ENCODE measurements at places on chromosomes 16 and 17.
A peak's percentile ranks its signal among the peaks of the same experiment; 100 is the strongest.

DNA sequence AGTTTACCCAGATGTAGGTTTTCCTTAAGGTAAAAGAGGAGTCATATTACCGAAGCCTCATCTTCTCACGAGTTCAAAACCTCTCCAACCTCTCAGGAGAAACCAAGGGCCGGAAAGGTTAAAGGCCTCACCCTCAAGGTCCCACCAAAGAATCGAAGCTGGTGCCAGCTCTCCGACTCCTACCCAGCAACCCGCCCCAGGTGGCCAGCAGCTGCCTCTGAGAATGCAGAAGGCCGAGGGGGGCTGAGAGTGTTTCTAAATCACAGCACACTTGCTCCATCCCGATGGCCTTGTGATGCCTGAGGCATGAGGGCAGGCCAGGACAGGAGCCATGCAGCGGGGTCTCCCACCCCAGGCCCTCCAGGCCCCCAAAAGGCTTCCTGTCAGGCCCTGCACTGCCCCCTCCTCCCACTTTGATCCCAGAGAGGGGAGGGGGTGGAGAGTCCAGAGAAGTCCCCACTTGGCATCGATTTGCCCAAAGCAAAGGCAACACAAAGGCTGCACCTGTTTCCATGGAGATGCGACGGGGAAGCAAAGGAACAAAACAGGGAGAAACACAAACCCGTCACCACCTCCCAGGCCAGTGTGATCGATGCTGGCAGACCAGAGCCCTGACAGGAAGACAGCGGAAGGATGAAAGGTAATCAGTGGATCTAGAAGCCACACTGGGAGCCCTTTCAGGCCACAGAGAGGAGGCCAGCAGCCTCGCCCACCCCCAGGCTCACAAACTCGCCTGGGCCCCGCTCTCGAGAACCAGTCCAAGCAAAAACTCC lies 39.0 kb downstream of the CUEDC1 start:
- no peak for DNase-seq

DNA sequence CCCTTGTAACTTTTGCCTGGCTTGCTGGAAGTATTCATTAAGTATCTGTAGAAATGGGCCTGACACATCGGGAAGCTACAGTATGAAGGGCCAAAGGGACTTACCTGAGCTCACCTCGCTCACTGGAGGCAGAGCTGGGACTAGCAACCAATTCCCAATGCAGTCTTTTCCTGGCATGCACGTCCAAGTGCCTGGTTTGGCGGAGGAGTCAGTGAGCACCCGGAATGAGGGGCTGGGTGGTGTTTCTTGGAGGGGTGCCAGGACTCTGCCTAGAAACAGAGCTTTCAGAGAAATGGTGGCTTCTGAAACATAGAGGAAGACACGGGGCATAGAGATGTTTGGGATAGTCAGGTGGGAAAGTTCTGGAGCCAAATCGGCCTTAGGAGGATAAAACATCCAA lies 18.4 kb upstream of the GPRC5C start:
- no peak for DNase-seq

DNA sequence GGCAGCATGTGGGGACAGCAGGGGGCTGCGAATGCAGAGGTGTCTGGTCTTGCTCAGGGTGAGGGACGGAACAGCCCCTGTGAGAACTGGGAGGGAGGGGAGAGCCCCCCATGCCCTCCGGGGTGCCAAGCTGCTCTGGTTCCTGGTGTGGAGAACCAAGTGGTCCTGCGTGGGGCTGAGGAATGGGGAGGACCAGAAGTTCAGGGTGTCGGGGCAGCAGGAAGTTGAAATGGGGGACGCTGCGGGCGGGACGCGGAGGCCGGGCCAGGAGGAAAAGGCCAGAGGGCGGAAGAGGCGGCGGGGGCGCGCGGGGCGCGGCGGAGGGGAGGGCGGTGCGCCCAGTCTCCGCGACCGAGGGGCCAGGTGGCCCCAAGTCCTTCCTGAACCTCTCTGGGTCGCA lies 3.6 kb downstream of the ALDH3A1 start:
- no peak for DNase-seq

- DNase-seq: no peak
Observed at GRCh38 chr17:5330981-5331380, 48.9 kb downstream of the RABEP1 start.

GRCh38 chr17:67624886-67625656 lies 92.7 kb upstream of the NOL11 start:
- DNase-seq: no peak

- DNase-seq: no peak
Observed at GRCh38 chr16:85101956-85102630, 10.2 kb downstream of the CIBAR2 start.

- DNase-seq: no peak
Observed at GRCh38 chr17:33871720-33872540, 383.2 kb upstream of the CCL2 start.

DNA sequence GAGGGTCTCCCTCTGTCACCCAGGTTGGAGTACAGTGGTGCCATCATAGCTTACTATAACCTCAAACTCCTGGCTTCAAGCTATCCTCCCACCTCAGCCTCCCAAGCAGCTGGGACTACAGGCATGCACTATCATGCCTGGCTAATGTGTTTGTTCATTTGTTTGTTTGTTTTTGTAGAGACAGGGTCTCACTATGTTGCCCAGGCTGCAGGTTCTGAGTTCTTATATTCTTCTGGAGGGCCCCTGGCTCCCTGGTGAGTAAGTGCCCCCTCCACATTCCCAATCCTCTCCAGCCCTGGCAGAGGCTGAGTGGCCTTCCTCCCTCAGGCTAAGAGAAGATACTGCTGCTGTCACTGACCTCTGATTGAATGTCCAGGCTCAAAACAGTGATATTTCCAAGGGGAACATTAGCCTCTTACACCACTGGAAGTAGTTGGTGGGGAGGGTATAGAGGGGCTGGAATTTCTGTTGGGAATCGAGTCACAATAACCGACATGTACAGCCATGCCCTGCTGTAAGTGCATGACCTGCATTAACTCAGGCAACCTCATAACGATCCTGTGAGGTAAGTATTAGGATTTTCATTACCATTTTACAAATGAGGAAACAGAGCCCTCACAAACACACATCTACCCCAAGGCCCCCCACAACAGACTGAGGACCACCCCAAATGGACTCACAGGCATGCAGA lies 2.7 kb upstream of the ETV4 start:
- DNase-seq: no peak

DNA sequence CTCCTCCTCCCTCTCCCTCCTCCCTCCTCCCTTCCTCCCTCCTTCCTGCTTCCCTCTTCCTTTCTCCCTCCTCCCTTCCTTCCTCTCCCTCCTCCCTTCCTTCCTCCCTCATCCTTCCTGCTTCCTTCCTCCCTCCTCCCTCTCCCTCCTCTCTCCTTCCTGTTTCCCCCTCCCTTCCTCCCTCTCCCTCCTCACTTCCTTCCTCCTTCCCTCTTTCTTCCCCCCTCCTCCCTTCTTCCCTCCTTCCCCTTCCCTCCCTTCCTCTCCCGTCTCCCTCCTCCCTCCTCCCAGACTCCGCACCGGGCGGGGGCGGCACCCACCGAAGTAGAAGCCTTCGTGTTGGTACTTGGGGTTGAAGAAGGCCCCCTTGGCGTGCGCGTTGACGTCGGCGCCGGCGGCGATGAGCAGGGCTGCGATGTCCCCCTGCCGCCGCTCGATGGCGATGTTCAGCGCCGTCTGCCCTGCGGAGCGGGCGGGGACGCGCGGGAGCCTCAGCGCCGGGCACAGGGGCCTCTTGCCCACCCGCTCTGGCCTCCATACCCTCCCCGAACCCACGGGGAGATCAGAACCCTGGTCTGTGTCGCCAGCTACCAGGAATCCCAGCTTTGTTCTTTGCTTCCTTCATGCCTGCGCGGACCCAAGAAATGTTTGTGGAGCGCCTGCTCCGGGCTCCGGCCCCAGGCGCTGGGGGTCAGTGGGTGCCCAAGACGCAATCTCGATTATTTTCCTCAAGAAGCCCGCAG lies 22.2 kb downstream of the TRPV3 start:
- peak; percentile 21 for DNase-seq

All from activated T-cell treated with anti-CD3 and anti-CD28 coated beads, Interleukin-2, amount 50 U/mL, for 4 hours (primary cell).